Stimulated activated naive B cell treated with anti-CD40 and anti-IgM and Interleukin-4, amounts not matched to agents 10 μg/mL and 1 μg/mL and 100 μg/mL, for 72 hours (primary cell): ENCODE measurements at places on chromosomes 12 and 14.

GRCh38 chr12:133217219-133217618 lies 18.5 kb downstream of the ANHX start:
- no peak for DNase-seq

DNA sequence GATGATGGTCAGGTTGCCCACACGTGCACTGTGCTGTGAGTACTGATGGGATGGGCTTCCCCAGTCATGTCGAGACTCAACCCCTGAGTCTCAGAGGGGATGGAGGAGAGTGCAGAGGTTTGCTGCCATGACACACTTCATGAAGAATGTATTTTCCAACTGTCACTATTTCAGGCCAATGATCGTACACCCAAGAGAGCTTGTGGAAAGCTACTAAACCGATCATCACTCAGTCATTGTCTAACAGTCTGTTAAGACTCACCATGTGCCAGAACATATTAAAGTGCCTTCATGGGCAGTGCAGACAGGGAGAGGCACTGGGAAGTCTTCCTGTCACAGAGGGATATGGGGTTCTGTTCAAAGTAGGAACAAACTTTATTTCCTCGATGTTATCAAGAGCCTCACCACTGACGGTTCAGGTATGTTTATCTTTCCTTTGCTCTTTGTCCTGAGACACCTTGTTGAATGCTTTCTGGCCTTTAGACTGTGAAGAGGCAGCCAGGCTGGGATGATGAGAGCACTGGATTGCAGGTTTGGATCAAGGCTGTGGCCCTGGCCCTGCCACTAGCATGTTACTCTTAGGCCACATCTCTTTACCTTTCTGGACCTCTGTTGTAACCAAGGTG lies 41.6 kb upstream of the NTF3 start:
- no peak for DNase-seq

- no peak for DNase-seq
These were observed 110.1 kb upstream of the PELI2 start for GRCh38 chr14:56008150-56008549.

DNA sequence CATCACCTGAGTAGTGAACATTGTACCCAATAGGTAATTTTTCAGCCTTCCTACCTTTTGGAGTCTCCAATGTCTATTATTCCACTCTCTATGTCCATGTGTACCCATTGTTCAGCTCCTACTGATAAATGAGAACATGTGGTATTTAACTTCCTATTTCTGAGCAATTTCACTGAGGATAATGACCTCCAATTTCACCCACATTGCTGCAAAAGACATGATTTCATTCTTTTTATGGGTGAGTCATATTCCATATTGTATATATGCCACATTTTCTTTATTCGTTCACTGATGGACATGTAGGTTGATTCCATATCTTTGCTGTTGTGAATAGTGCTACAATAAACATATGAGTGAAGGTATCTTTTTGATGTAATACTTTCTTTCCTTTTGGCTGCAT lies 16.4 kb upstream of the BTG1 start:
- no peak for DNase-seq

DNA sequence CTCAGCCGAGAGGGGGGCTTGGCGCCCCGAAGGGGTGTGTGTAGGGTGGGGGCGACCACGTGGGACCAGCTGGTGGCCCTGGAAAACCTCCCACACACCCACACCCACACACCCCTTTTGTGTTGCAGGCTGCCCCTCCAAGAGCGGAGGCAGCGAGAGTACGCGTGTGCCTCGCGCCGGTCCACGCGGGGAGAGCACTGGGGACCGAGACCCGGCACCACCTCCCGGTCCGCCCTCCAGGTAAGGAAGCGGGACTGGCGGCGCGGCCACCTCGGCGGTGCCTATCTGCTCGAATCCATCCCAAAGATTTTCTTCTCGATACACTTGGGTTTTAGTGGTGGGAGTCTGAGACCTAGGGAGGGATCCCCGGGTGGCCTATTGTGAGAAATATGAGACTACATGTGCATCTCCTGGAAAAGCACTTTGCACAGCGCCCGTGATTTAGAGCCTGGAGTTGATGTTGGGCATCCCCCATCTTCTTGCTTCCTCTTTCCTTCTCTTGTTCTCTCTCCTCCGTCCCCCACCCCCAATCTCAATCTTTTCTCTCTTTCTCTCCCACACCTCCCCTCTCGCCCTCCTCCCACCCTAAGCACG lies 393 bp downstream of the SYT1 start:
- DNase-seq = peak; percentile 5

DNA sequence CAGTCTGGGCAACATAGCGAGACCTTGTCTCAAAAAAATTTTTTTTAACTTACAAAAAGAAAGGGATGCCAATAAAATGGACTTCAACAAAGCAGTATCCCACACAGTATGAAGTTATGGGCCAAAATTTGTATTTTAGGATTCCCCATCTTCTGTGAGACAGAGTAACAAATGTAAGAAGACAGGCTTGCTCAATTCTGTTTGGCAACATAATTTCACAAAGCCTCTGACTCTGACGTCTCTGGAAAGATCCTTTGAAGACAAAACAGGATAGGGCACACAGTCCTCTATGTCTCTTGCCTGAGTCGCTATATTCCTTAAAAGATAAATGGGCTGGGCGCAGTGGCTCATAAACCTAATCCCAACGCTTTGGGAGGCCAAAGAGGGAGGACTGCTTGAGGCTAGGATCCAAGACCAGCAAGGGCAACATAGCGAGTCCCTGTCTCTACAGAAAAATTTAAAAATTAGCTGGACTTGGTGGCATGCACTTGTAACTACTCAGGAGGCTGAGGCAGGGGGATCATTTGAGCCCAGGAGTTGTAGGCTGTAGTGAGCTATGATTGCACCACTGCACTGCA lies 1.1 kb upstream of the HOMEZ start:
- DNase-seq = no peak

- DNase-seq = no peak
These were observed 94.9 kb downstream of the VCPKMT start for GRCh38 chr14:50021261-50022031.

GRCh38 chr12:14387219-14387871 lies 21.9 kb downstream of the ATF7IP start:
- no peak for DNase-seq

GRCh38 chr12:107223821-107224220 lies 130.5 kb upstream of the CRY1 start:
- DNase-seq = no peak

GRCh38 chr12:132449565-132450417 lies 40.2 kb upstream of the FBRSL1 start:
- DNase-seq = peak; percentile 49

DNA sequence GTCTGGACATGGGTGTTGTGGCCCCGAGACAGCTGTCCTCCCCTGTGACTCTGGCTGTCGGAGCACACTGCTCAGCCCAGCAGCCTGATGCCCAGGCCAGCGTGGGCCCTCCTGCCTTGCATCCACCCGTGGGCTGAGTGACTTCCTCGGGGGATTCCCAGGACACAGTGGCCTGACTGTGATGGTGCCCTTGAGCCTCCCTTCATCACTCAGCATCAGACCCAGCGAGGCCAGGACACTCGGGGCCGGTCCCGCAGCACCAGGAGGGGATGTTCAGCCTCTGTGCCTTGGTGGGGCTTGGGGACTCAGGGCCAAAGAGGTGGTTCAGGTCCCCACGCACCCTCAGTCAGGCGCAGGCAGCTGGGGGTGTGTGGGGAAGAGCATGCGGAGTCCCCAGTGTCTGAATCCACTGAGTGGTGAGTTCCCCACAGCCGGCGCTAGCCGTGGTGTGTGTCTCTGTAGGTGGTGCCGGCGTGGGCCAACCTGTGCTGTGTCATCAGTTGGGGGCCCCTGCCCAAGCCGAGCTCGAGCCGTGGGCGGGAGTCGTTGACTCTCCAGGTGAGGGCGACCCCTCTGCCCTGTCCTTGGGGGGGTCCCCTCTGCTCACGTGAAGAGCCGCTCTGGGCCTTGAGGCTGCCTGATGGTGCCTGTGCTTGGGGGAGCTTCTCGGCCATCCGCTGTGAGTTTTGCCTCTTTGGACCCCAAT lies 185.8 kb downstream of the ADGRD1 start:
- no peak for DNase-seq

DNA sequence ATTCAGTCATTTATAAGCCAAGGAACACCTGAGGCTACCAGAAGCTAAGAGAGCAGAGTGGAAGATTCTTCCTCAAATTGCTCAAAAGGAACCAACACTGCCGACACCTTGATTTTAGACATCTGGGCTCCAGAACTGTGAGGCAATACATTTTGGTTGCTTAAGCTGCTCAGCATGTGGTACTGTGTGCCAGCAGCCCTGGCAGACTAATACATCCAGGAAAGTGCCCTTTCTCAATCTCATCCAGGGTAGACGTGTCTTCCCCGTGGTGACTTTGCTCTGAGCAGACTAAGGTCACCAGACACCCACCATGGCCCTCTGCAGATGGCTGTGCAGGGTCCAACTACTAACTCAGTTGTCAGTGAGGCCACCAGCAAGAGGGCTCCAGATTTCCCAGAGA lies 122.8 kb downstream of the VRK1 start:
- DNase-seq = no peak

GRCh38 chr14:96284430-96284829 lies 28.4 kb downstream of the BDKRB1 start:
- no peak for DNase-seq

GRCh38 chr14:96255501-96256366 lies at the start of gene BDKRB1:
Gene BDKRB1 (plus strand): TSS chr14:96256210. CDS start chr14:96263683, 7,473 bp downstream.
- no peak for DNase-seq

DNA sequence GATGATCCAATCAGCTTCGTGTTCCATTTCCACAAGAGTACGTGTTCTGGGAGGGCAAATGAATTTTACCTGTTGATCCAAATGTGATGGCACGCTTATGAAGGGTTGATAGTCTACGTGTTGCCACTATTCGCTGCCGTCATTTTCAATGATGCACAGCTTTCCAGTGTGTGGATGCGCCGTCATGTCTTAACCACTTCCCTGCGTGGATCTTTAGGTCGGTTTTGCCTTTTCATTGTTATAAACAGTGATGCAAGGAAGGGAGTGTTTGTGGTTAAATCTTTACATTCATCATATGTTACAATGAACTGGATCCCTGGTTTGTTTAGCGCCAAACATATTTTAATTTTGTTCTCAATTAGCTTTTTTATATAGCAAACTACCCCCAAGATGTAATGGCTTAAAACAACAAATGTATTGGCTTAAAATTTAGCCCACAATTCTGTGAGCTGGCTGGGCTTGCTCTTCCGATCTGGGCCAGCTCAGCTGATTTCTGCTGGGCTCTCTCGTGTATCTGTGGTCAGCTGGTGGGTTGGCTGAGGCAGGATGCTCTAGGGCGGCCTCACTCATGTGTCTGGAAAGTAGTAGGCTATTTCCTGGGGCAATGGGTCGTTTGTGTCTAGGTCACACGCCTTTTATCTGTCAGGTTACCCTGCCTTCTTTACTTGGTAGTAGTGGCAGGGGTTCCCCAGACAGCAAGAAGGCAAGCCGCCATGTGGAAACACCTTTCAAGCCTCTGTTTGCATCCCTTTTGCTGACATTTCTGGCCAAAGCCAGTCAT lies 176.7 kb downstream of the CRADD start:
- no peak for DNase-seq

GRCh38 chr12:40405419-40405818 lies 180.6 kb downstream of the LRRK2 start:
- DNase-seq = no peak

DNA sequence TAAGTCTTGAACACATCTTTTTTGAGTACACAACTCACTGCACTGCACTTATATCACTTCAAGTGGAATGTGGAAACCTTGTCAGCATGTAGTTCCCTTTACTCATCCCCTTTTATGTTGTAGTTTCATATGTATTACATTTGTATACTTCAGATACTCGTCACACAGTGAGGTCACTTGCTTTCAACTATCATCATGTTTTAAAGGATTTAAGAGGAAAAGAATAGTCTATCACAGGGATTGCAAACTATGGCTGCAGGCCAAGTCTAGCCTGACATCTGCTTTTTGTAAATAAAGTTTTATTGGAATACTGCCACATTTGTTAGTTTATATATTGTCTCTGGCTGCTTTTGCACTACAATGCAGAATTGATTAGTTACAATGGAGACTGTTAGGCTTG lies 24.3 kb downstream of the CNOT2 start:
- no peak for DNase-seq

DNA sequence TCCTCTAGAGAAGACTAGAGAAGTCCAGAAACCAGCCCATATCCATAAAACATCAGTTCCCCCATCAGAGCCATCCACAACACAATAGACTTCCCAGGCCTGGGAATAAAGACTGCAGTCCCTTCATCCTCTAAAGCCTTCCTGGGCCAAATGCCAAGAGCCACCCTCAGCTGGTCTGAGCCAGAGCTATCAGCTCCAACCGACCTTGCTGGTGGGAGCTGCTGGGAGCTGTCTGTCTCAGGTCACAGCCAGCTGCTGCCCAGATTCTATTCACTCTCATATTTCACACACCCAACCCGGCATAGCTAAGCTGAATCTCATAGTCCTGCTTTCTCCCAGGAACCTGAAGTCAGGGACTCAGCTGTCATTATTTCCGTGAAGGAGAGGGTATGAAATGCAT lies 10.9 kb upstream of the TFCP2 start:
- no peak for DNase-seq

GRCh38 chr12:89451841-89452251 lies 72.8 kb downstream of the GALNT4 start:
- no peak for DNase-seq

DNA sequence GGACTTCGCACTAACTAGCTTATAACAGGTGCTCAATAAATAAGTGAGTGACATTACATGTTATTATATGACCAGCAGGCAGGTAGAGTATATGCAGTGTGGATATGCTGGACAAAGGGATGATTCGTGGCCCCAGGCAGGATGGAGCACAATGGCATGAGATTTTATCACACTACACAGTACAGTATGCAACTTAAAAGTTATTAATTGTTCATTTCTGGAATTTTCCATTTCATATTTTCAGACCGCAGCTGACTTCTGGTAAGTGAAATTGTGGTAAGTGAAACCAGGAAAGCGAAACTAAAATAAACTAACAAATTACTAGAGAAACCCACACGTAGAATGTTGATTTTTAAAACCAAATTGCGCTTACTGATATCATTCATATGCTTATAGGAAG lies 3.3 kb downstream of the PARP11 start:
- DNase-seq = no peak

DNA sequence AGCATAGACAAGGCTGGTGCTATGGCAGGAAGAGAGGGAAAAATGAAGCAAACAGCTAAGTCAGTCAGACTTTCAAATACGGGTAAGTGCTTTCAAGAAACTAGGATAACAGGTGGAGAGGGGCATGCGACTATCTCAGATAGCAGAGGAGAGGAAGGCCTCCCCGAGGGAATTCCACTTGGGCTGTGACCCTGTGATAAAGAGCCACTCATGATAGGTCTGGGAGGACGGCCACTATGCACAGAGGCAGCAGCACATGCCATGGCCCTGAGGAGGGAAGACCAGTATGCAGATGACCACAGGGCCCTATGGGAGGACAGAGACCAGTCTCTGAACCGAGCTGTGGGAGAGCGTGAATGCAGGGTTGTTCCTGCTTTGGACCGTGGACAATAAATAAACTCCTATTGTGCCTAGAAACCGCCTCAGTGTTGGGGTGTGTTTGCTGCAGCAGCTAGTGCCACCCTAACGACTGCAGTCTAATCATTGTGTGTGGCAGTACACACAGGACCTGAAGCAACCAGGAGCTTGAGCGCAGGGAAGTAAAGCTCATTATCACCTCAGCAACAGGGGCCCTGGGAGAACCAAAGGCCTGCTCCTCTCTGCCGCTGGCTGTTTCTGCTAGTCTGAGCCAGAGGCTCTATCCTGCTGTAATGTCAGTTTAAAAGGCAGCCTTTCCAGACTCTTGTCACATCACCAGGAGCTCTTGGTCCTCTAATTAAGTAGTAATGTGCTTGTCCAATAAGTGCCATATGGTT lies 119.1 kb downstream of the CACNA1C start:
- DNase-seq = no peak
